Stimulated activated CD4-positive, alpha-beta T cell treated with anti-CD3 and anti-CD28 coated beads, Interleukin-1b, Interleukin-23, amount 100 ng/mL, for 1 hour (primary cell): ENCODE measurements at places on chromosomes 12 and 14.

GRCh38 chr12:43338848-43339526, 213.0 kb downstream of the ADAMTS20 start:
- no peak for DNase-seq

- DNase-seq, result no peak
These were observed 56.6 kb downstream of the BCL2L14 start for GRCh38 chr12:12127304-12127703.

GRCh38 chr12:67388331-67389138, 119.4 kb downstream of the CAND1 start:
- no peak for DNase-seq

GRCh38 chr12:118342090-118342489, 30.6 kb downstream of the TAOK3 start:
- DNase-seq, result no peak

DNA sequence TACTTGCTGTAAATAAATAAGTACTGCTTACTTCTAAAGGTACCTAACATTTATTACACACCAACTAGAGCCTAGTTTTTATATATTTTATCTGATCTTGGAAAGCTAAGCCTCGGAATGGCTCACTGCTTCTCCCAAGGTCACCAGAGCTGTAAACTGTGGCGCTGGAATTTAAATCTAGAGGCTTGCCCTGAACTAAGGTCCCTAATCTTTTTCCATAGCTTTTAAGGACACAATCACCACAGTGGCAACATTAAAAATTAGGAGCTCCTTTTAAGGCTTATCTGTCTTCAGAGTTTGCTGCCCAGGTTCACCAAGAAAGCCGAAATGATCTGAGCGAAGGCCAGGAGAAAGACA, 670 bp downstream of the CCNB1IP1 start:
- DNase-seq, result no peak

- DNase-seq, result no peak
These were observed 3.7 kb upstream of the METAP2 start for GRCh38 chr12:95470300-95470699.

- DNase-seq, result no peak
These were observed 51.2 kb downstream of the OSBPL8 start for GRCh38 chr12:76508128-76508980.

GRCh38 chr12:54443446-54443845, 24.4 kb upstream of the ITGA5 start:
- no peak for DNase-seq

GRCh38 chr12:120474616-120474960, 5.0 kb upstream of the SRSF9 start:
- no peak for DNase-seq
